Stimulated activated CD4-positive, alpha-beta T cell treated with anti-CD3 and anti-CD28 coated beads, Interleukin-12 subunit alpha, Interleukin-12 subunit beta, amount 100 ng/mL, for 48 hours (primary cell): ENCODE measurements at places on chromosomes 5 and 9.

DNA sequence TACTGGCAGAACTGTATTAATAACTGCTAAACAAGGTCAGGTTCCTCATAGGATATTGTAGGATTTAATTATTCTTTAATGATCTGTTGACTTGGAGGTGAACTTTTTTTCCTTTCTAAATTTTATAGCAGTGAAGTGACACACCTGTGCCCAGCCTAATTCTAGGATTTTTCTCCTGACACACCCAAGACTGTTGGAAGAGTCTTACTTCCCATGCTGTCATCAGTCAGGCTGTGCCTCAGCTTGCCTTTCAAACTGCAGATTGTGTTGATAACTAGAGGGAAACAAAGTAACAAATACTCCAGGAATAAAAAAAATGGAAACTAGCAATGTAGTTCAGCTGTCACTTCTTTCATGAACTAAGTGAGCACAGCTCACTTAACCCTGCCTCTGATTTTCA is 22.0 kb downstream of the OTULIN start:
- no peak for DNase-seq

- DNase-seq = no peak
Observed at GRCh38 chr5:28548856-28549255, 1510.5 kb upstream of the CDH9 start.

GRCh38 chr9:68541568-68541967 is 885 bp upstream of the TMEM252 start:
- no peak for DNase-seq

DNA sequence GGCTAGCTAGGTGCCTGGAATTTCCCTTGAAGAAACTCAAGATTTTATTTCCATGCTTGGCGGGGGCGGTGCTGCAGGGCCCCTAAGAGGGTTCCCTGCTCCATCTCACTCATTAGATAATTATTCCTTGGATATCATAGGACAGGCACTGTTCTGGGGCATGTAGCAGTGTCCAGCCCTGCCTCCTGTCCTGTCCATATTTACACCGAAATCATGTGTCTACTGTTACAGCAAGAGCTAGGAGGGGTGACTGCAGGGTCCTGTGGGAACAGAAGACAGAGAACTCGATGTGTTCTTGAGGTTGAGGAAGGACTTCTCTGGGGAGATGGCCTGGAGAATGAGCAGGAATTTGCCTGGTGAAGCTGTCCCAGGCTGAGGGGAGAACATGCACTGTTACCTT is 96.6 kb downstream of the CYFIP2 start:
- DNase-seq = no peak

DNA sequence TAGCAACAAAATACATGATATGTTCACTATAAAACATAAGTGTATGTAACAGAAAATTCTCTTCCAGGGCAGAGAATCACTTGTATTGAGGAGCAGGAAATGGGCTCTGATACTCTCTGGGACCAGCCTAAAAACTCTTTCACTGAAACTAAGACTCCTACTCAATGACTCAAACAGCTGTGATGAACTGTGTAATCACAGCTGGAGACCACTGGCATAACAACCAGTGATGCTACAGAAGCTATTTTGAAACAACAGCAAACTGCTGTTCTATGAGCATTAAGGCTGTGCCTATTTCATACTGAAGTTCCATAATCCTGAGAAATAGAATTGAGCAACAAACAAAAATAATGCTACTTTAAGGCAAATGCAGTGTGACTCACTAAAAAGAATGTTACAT is 594.0 kb downstream of the HINT1 start:
- DNase-seq = no peak
